ENCODE measurements at places on chromosomes 12 and 14.

GRCh38 chr12:95089462-95089861 lies 16.0 kb upstream of the NR2C1 start:
- DNase-seq, result no peak

DNA sequence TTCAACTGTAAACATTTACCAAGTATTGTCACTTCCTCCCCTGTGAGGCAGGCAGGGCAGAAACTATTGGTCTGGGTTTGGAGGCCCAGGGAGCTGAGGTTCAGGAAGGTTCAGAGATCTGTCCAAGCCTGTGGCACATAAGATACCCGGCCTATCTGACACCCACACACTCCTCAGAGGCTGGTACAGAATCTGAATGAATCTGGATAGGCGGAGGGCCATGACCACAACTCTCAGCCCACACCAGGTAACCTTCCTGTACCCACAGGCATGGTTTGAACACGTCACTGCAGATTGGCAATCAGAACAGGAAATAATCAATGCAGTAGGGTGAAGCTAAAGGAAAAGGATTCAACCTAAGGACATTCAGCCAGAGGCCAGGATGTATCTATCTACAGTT lies 92.8 kb upstream of the TMCC3 start:
- no peak for DNase-seq

GRCh38 chr12:67795236-67795635 lies 146.7 kb downstream of the DYRK2 start:
- no peak for DNase-seq

GRCh38 chr12:47722941-47723631 lies 2.2 kb downstream of the ENDOU start:
- DNase-seq, result no peak

GRCh38 chr12:131340616-131341210 lies 370.2 kb upstream of the SFSWAP start:
- no peak for DNase-seq

All from stimulated activated CD4-positive, alpha-beta T cell treated with anti-CD3 and anti-CD28 coated beads, Interleukin-1b, Interleukin-23, amount 100 ng/mL, for 4 hours (primary cell).